ENCODE measurements at places on chromosomes 6 and 20.

- DNase-seq = no peak
Measured at GRCh38 chr6:170013815-170014214, 262.4 kb downstream of the ERMARD start.

GRCh38 chr6:74871757-74872156 is 334.1 kb downstream of the COL12A1 start:
- DNase-seq = peak; percentile 56

GRCh38 chr20:31566658-31567379 is 38.3 kb upstream of the ID1 start:
- no peak for DNase-seq

DNA sequence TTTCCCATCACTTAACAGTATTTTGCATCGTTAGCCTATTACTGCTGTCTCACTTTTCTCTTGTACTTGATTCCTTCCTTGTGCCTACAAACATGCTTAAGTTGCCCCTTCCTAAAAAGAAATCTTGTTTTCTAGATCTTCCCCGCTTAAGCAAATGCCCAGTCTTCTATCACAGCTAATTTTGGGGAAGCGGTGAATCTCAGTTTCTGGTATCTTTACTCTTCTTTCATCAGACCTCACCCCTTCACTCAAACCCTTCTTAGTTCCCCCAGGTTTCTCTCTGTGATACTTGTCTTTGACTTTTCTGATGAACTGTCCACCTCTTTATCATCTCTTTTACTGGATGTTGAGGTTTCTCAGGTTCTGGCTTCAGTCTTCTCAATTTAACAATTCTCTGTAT is 14.2 kb downstream of the VAPB start:
- DNase-seq = no peak

- no peak for DNase-seq
Measured at GRCh38 chr6:79134699-79135474, 56.8 kb upstream of the PHIP start.

- peak; percentile 8 for DNase-seq
Measured at GRCh38 chr6:148709577-148709976, 37.3 kb upstream of the UST start.

GRCh38 chr6:26653007-26653406 is 6.5 kb downstream of the ZNF322 start:
- no peak for DNase-seq

DNA sequence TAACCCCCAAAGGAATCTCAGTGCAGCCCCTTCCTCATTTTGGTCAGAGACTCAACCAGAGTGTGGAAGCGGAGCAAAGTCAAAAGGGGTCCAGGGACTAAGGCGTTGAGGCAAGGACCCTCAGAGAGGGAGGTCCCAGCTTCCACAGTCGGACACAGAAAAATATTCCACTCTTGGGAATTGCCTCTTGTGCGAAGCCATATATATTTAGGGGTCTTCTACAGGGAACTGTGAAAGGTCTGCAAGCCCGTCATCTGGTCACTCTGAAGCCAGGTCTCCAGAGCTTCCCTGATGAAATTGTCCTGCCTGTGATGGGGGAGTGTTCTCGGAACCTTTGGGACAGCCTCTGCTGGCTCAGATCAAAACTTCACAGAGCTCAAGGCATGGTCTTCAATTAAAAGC is 160.8 kb downstream of the TBXT start:
- DNase-seq = no peak

GRCh38 chr6:121670511-121670910 is 235.1 kb downstream of the GJA1 start:
- DNase-seq = peak; percentile 12

- no peak for DNase-seq
Measured at GRCh38 chr6:131565056-131565455, 8.0 kb upstream of the ARG1 start.

GRCh38 chr6:89596056-89596455 is 42.5 kb downstream of the LYRM2 start:
- DNase-seq = no peak

- peak; percentile 88 for DNase-seq
Measured at GRCh38 chr20:34907616-34908469, 31.4 kb downstream of the ACSS2 start.

DNA sequence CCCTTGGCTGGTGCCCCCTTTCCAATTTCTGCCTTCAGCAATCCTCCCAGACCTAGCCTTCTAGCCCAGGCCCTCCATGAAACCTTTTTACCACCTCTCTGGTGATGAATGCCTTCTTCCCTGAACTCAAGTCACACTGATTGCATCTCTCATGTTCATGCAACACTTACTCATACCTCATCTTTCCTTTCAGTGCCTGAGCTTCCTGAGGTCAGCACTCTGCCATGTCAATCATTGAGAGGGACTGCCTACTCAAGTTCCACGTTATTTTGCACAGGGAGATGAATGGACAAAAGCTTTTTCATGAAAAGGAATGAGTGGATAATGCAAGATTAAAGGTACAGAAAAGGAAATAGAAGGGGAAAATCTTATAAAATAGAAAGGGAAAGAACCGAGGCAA is 60.1 kb upstream of the PLEKHG1 start:
- no peak for DNase-seq

GRCh38 chr6:157221049-157221816 is 102.1 kb downstream of the TMEM242 start:
- DNase-seq = peak; percentile 82

GRCh38 chr6:143205585-143205984 is 144.9 kb downstream of the AIG1 start:
- no peak for DNase-seq

DNA sequence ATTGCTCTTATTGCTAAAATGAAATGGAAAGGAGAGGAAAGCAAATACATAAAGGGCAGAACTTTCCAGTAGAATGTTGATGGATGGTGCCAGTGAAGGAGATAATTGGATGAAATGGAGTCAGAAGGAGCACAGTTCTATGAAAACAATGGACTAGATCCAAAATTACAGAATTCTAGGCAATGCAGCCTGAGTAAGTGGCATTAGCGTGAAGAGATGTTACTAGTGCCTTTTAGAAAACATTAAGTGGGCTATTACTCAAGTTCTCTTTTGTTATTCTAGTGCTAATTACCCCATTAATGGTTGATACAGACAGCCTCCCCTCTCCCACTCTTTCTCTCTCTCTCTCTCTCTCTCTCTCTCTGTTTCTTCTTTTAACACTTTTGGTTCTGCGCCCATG is 209.5 kb upstream of the RGS17 start:
- DNase-seq = no peak

- no peak for DNase-seq
Measured at GRCh38 chr6:62523630-62524029, 237.6 kb upstream of the KHDRBS2 start.

DNA sequence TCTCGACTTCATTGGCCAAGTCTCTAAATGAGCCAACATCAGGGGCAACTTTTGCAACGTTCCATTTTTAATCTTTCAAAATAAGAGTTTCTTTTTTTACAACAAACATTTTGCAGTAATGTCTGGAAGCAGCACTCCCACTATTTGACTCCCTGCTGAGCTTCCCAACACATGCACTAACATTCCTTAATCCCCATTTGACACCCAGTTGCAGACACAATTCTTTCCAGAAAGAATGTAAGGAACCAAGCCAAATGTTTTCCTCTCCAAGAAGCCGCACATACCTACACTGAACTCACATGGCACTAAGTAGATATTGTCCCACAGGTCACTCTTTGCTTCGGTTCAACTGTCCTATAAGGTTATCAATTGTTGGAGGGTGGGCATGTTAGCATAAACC is 165.6 kb downstream of the GRM1 start:
- peak; percentile 42 for DNase-seq

GRCh38 chr6:24646771-24647170 is 780 bp upstream of the KIAA0319 start:
- DNase-seq = peak; percentile 23

GRCh38 chr20:34008477-34008876 is 14.8 kb downstream of the RALY start:
- no peak for DNase-seq

DNA sequence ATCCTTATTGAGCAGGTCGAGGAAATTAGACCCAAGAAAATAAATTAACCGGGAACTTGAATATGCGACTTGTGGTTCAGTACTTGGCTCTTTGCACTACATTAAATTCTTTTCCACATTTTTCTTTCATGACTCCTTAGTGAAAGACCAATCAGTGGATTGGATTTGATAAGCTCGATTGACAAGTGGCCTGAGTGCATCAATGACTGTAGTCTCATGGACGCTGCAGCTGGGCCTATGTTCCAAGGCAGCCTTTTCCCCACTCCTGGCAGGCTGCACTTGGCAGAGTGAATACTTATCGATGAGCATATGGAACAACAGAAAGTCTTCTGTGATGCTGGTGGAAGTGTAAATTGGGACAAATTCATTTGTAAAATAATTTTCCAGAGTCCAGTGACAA is 210.8 kb upstream of the EXOC2 start:
- peak; percentile 86 for DNase-seq

- DNase-seq = no peak
Measured at GRCh38 chr6:44530209-44530909, 142.9 kb downstream of the CDC5L start.

GRCh38 chr6:44250067-44250717 is 3.3 kb downstream of the HSP90AB1 start:
- DNase-seq = no peak

DNA sequence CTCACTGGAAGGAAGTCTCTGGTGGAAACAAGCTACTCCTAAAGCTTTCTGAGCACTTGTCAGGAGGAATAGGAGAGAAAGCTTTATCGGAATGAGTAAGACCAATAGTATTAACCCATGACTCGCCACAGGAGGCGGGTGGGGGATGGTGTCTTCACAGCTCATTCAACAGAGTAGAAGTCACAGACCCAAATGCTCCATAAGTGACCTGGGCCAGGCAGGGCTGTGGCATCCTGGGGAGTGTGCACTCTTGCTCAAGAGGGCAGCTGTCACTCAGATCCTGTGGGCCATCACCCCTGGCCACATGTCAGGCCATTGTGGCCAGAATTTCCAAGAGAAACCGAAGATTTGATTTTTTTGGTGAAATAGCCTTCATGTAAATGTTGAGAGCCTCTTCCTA is 116.0 kb downstream of the SYCP2 start:
- no peak for DNase-seq

DNA sequence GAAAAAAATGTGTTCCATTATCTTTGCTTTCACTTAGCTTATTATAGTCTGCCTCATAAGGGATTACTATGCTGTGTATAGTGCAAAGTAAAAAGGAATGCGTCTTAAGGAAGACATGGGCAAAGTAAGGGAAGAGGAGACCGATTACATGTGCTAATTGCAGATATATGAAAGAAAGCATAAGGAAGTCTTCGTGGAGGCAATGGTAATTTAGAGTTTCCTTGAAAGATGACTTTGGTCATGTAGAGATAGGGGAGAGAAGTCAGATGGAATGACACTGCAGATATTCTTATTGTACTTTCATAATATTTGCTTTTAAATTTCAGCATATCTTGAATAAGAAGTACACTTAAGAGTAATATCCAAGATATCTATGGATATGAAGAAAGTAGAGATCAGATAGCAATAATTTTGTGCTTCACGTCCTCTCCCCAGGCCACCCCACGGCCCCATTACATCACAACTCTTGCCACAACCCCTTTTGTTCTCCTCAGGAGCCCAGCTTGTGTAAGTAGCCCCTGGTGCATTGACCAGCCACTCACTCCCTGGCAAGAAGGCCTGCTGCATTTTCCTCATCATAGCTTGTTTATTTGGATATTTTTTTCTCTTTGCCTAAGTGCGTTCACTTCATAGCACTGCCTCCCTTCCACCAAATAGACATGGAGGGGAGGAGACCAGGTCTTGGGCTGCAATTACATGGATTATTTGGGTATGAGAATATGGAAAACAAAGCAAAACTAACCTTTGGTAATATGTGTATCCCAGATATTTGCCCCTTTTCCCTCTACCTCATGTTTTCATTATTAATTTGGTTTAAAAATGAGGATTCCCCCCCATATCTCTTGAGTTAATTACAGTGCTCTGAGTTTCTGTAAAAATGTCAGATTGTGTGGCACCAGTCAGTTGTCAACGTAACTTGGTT is 30.7 kb upstream of the COL10A1 start:
- DNase-seq = no peak

DNA sequence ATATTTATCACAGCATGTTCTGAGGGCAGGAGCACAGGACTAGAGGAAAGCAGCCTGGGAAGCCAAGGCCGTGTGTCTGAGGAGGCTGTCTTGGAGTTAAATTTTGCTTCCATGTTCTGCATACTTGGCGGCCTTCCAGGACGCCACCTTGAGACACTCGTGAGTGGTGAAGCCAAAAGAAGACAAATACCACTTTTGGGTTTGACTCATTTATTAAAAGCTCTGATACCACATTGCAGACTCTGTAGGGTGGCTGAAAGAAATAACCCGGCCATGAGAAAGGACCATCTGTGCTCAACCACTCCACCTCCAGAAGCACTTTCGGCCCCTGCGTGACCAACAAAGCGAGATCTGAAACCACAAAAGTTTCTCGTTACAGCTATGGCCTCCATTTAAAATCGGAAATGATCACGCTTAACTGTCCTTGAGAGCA is 120.0 kb downstream of the TMEM242 start:
- DNase-seq = no peak

- DNase-seq = peak; percentile 75
Measured at GRCh38 chr6:137033828-137034227, 10.9 kb downstream of the IL20RA start.

GRCh38 chr20:6622041-6622440 is 145.4 kb upstream of the BMP2 start:
- DNase-seq = peak; percentile 21

DNA sequence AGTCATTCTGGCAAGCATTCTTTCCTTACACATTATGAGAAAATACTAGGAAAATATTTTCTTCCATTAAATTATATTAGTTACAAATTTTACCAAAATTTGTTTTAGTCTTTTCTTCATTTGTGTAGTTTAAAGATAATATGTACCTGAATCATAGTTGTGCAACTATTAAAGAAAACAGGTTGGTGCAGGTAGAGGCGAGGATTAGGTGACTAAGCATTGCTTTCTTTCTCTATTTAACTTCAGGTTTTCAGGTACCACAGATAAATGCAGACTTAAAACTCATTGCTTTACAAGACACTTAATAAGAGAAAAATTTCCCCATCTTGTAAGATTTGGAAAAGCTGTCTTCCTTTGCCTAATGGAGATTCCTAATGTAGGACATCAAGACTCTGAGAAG is 1175.5 kb upstream of the ADGRB3 start:
- no peak for DNase-seq

- DNase-seq = no peak
Measured at GRCh38 chr6:73579389-73579788, 58.6 kb upstream of the EEF1A1 start.

- DNase-seq = no peak
Measured at GRCh38 chr6:37689381-37689780, 8.3 kb downstream of the MDGA1 start.
